Right renal cortex interstitium (tissue), 3 donors: ENCODE measurements at places on chromosomes 5 and 9. TPM values are rescaled to one million over a fixed set of nuclear protein-coding genes. Genes with fewer than 3 reads are reported as not detected.

DNA sequence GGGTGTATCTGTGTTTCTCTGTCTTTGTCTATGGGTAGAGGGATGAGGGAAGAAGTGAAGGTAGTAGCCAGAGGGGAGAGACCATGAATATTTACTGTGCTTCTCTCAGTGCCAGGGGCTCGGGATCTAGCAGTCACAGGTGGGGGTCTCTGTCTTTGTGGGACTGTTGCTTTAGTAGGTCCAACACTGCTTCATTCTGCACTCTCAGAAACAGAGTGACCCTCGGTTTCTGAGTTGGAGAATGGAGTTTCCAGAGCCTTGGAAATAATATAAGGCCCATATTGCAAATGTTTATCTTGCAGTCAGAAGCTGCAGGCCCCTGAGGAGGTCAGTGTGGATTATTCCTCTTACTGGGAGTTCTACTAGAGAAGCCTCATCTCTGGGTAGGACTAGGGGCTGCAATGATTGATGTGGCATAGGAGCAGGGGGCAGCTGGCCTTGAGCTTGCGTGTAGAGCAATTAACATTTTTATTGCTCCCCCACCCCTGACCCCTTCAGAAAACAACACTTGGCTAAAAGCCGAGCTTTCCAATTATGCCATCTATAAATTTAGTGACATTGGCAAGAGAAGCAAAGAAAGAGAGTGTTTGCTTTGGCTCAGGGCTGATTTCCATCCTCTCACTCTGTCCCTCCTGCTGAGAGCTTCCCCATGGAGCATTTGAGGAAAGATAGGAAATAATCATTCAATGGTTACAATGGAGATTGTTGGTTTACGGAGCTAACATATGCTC is 55.0 kb upstream of the TRPC7 start:
- no peak for DNase-seq

Gene SPINK13
- polyA plus RNA-seq = 0.17 TPM

GRCh38 chr5:137507150-137507549 is 8.0 kb upstream of the SPOCK1 start:
- DNase-seq = no peak

DNA sequence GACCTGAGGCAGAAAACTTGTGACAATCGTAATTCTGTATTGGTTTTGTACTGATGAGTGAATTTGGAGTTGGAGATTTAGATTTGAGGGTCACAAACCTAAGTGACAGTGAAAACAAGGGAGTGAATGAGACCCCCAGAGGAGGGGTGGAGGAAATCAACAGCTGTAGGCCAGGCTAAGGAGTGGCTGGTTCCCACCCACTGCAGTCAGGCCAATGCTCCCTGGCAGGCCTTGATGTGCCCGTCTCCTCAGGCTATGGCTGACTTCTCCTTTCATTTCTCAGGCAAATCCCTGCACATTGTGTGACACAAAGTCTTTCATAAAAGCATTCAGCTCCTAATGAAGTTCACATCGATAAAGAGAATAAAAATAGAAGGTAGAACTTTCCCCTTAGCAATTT is 557.6 kb downstream of the CETN3 start:
- no peak for DNase-seq

Gene ADAMTSL2
- 1.3 TPM for polyA plus RNA-seq

Gene PDCD1LG2
- polyA plus RNA-seq = 0.13 TPM

DNA sequence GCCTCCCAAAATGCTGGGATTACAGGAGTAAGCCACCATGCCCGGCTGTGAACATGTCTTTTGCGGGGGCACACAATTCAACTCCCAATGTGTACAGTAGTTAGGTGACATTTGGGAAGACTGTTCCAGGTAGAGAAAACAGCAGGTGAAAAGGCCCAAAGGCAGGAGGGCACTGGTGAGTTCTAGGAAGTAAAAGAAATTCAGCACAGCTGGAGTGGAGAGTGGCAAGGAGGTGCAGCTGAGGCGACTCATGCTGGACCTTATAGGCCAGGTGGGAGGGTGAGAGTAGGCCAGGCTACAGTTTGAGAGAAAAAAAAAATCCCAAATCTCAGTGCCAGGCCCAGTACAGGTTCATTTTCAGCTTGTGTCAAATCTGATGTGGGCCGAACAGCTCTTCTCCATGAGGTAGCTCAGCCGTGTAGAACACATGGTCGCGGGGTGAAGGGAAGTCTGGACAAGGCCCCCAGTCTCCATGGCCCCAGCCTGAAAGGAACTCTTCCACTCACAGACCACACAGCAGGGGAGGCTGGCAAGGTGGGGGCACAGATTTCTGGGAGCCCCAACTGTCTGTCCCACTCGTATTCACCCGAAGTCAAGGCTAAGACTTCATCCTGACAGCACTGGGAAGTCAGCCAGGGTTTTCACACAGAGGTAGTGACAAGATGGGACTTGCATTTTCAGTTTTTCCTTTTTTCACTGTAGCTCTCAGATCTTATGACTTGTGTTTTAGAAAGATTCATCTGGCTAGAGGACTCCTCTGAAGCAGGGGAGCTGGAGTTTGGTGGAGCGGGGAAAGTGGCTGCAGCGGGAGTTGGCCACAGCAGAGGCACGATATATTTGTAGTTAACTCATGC is 4.5 kb upstream of the HNRNPAB start:
- no peak for DNase-seq

Gene LCN12
- polyA plus RNA-seq = 15.9 TPM

- DNase-seq = no peak
Observed at GRCh38 chr9:116646661-116647514, 40.2 kb upstream of the TRIM32 start.

DNA sequence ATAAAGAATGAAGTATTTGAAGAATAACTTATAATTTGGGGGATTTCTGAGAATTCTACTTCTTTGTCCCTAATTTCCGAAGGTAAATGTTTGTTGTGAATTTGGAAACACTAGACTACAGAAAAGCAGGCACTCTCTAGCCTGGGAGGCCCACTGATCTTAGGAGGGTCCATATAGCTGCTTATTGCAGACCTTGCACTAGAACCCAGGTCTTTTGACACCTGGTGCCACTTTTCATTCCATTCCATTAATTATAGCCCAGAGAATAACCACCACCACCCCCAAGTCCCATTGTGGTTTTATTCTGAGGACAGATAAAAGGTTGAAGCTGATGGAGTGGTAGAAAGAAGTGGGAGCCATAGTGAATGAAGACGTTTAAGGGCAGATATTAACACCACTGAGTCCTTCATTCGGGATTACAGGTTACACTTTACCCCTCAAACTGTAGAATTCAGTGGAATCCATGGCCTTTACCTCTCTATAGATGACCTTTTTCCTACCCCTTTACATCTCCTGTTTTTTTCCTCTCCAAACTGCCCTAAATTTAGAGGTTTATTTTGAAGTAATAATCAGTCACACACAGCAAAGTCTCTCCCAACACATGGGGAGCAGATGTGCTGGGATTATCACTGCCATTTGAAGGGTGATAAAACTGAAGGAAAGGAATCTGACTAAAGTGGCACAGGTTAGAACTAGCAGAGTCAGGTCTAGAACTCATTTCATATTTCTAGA is 12.0 kb upstream of the PSMD5 start:
- no peak for DNase-seq

Gene PROP1
- polyA plus RNA-seq = not detected

- DNase-seq = no peak
Observed at GRCh38 chr9:31908891-31909480, 475.5 kb upstream of the ACO1 start.

Gene EFNA5
- 24.5 TPM for polyA plus RNA-seq

Gene KIF12
- 134 TPM for polyA plus RNA-seq

- no peak for DNase-seq
Observed at GRCh38 chr9:137070201-137070905, at the start of gene SAPCD2. TSS of gene SAPCD2 (minus strand) at chr9:137070557. CDS start at chr9:137070460, 97 bp downstream.

Gene TMOD1
- polyA plus RNA-seq = 2.0 TPM

- DNase-seq = no peak
Observed at GRCh38 chr9:114397219-114397847, 9.6 kb upstream of the AKNA start.

Gene CYLC2
- not detected for polyA plus RNA-seq

DNA sequence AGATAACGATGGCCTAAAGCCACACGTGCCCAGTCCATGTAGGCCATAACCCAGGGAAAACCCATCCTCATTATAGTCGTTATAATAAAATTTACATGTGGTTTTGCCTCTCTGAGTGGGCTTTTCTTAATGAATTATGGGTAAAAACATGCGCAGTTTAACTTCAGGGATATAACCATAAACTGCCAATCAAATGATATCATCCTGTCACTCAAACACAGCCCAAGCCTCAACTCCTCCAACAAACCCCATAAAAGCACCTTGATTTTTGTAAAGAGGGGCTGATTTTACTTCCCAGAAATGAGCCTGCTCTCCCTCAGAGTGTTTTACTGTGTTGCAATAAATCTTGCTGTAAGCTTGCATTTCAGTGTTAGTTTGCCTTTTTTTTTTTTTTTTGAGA is 15.8 kb upstream of the SETX start:
- DNase-seq = no peak

- no peak for DNase-seq
Observed at GRCh38 chr9:14180093-14180959, 133.6 kb downstream of the NFIB start.

- no peak for DNase-seq
Observed at GRCh38 chr9:99253134-99253533, 31.1 kb downstream of the SEC61B start.

Gene BTNL9
- 5.4 TPM for polyA plus RNA-seq

Gene CD74
- 272 TPM for polyA plus RNA-seq

GRCh38 chr5:149438711-149439132 is 59.6 kb upstream of the IL17B start:
- DNase-seq = no peak

Gene SKIC3
- 91.7 TPM for polyA plus RNA-seq

Gene PRR7
- 0.95 TPM for polyA plus RNA-seq

GRCh38 chr9:91835216-91835615 is 114.8 kb downstream of the ROR2 start:
- no peak for DNase-seq

GRCh38 chr5:138212828-138213160 is 329 bp downstream of the CDC23 start:
- DNase-seq = no peak

- no peak for DNase-seq
Observed at GRCh38 chr9:88754452-88754851, 219.5 kb downstream of the NXNL2 start.

DNA sequence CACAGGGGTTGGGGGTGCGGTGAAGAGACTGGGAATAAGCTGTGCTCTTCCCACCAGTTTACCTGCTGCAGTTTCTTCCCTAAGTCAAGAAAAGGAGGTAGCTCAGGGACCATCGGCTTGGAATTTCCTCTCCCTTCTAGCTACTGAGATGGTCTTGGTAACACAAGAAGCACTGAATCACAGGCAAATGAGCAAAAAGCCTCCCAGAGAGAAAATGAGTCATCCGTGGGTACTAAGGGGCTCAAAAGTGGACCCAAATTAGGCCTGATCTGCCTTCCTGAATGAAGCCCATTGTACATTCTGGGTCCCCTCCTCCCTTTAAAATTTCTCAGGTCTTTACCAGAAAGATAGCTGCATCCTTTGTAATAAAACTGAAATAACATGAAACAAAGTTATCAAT is 49.9 kb downstream of the PTPN3 start:
- DNase-seq = no peak

Gene DMGDH
- 18.0 TPM for polyA plus RNA-seq

GRCh38 chr5:122173474-122174415 is 44.4 kb downstream of the ZNF474 start:
- DNase-seq = no peak

DNA sequence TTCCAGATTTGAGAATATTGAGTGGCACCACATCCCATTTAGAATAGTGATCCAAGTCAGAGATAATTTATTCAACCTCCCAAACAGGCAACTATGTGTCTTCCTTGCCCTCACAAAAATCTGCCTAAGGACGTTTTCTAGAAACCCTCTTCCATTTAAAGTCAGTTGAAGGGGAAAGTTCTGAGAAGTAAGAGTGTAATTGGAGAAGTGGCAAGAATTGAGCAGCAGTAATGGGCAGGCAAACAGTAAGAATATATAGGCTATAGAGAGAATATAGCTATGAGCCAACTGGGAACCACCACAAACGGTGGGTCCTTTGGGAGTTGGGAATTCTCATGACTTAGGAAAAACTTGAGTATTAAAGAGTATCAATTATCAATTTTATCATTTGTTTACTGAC is 31.1 kb upstream of the CETN3 start:
- no peak for DNase-seq

DNA sequence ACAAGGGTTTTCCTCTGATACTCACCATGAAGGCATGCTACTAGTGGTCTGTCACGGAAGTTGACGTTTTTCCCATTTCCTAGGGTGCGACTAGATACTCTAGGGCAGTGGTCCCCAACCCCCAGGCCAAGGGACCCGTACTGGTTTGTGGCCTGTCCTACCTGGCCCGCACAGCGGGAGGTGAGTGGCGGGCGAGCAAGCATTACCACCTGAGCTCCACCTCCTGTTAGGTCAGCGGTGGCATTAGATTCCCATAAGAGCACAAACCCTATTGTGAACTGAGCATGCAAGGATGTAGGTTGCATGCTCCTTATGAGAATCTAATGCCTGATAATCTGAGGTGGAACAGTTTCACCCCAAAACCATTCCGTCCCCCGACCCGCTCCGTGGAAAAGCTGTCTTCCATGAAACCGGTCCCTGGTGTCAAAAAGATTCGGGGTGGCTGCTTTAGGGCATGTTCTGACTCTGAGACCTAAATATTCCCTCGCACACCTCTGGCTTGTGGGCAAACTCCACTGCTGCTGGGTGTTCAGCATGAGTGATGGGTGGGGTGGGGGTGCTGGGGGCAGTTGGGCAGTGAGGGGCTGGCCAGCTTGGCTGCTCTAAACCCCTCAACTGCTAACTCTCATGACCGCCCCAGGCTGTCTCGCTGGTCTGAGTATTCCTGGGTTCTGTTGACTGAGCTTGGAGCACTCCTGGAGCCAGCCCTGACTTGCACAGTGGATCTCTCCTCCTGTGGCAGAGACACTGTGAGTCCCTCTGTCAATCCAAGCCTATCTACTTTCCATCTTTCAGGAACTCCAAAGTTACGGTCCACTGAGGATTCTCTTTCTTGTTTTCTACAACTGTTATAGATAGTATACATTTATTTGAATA is 78.3 kb upstream of the NEK6 start:
- DNase-seq = no peak

GRCh38 chr5:90000351-90000750 is 409.2 kb downstream of the CETN3 start:
- DNase-seq = no peak

DNA sequence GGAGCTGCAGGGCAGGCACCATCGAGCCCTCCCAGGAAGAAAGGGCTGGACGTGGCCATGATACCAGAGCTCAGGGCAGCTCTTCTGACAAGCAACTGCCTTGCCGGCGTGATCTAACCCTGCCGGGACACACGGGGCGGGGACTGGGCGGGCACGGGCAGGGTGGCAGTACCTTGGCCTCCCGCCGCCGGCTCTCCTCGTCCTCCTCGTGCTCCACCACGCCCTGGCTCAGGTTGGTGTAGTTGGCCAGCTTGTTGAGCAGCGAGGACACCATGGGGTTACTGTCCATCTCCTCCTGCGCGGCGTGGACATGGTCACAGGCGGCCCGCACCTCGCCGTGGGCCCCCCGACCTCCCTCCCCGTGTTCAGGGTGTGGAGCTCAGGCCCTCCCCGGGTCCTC is 18.5 kb downstream of the SLC12A7 start:
- no peak for DNase-seq

- no peak for DNase-seq
Observed at GRCh38 chr9:85940275-85940831, 593 bp upstream of the NAA35 start.

GRCh38 chr5:68446487-68446894 is 230.9 kb downstream of the PIK3R1 start:
- DNase-seq = no peak
